Islet precursor cell (in vitro differentiated cells): ENCODE measurements at places on chromosomes 2 and 18.
A peak's percentile ranks its signal among the peaks of the same experiment; 100 is the strongest.

- no peak for DNase-seq
Observed at GRCh38 chr2:191428141-191428540, 182.9 kb downstream of the MYO1B start.

DNA sequence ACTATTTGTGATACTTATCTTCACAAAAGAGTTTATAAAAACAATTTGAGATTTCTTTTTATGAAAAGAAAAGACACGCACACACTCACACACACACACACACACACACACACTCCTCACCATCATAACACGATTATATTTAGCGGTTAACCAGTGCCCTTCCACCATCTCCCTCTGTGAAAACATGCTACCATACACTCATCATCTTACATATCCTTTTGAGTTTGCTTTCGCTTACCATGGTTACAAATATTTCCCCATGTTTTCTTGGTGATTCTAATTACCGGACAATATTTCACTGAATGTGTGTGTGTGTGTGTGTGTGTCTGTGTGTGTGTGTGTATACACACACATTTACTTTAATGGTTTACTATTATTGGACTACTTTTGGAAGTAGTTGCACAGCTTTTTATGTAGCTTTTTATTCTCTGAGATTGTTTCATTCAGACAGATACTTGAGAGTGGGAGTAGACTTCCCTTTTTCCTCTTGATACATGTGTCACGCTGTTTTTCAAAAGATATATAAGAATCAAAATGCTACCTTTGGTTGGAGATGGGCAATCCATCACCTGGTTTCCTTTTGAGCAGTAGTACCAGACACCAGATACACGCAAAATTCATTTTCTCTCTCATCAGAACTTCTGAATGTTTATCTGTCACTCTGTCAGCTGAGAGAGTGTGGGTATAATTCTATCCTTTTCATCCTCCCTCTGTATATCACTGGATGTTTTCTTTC, 138.1 kb downstream of the SETBP1 start:
- DNase-seq = no peak

GRCh38 chr2:24973812-24974211, 2.1 kb upstream of the DNAJC27 start:
- no peak for DNase-seq

- peak; percentile 73 for DNase-seq
Observed at GRCh38 chr2:219119422-219120043, 41.1 kb downstream of the NHEJ1 start.

DNA sequence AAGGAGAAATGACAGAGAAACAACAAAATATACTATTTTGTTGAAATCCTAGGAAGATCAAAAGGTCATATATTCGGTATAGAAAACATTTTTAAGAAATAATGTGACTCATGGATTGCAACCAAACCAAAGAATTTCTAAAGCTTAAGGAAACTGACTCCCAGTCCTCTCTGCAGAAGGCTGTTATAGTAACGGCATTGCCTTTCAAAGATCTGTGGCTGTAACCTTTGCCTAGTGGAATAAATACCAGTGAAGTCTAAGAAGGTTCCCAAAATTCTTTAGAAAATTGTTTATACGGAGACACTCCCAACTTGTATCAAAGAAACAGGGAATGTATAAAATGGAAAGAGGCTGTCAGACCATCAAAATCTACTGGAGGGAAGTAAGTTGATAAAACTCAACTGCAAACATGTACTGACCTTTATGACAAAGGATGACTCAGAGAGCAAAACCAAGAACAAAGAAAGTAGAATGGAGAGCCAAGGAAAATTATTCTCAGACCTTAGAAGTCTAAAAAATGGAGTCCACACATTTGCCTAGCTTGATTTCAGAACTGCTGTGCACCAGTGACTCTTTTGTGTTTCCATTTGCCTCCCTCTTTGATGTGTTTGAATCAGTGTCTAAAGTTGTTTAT, 48.6 kb upstream of the FSIP2 start:
- DNase-seq = no peak

DNA sequence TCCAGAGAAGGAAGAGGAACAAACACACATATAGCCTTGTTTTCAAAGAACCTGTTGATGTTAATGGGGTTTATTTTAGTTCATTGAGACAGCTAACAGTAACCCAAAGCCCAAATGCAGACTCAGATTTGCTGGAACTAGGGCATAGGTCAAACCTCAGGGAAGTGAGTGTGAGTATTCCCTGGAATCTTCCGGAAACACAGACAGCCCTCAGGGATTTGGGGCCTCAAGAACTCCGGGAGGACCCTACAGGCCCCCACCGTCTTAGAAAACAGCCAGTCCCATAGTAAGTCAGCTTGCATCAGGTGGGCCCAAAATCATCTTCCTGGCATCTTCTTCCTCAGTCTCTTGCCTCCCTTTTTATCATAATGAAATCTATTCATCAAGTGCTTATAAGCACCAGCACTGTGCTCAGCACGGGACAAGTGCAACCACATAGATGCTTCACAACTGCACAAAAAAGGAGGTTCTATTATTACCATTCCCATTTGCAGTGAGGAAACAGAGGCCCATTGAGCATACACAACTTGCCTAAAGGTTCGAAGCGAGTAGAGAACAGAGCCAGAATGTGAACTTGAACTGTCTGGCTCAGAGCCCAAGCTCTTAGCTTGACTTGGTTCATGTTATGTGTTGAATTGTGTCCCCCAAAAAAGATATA, 50.2 kb upstream of the BCL11A start:
- no peak for DNase-seq

DNA sequence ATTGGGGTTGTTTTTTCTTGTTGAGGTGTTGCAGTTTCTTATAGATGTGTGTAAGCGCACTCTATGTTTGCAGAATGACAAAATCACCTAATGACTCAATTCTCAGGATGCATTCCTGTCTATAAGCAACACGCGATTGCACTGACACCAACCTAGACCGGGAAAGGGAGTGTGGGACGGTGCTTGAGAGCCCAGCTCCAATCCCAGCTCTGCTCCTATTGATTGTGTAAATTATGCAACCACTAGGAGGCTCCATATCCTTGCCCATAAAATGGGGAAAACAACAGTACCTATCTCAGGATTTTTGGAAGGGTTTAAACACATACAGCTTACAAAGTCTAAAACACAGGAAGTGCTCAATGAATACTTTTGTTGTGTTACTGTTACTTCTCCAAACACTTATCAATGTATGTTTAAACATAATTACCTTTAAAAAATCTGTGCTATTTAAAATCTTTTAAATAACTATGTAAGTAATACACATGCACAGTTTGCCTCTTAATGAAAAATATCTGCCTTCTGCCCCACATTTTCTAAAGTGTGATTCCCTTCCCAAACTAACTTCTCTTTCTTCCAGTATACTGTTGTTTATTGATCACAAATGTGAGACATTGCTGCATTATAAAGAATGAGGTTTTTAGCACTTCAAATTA, 132.5 kb downstream of the SPHKAP start:
- DNase-seq = peak; percentile 66

DNA sequence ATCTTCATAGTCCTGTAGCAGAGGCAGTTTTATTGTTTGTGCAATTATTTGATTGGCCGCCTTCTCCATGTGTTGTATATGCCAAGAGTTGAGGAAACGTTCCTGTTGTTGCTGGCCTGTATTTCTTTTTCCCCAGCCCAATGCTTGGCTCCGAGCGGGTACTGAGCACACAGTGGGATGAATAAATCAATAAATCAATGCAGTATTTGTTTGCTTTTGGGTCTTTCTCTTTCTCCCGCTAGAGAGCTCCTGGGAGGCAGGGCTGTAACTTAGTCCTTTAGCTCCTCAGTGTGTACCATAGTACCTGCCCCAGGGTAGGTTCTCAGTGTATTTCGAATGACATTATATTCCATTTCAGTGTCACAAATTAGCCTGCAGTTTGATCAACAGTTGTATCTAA, 71.8 kb downstream of the ICOS start:
- DNase-seq = no peak

DNA sequence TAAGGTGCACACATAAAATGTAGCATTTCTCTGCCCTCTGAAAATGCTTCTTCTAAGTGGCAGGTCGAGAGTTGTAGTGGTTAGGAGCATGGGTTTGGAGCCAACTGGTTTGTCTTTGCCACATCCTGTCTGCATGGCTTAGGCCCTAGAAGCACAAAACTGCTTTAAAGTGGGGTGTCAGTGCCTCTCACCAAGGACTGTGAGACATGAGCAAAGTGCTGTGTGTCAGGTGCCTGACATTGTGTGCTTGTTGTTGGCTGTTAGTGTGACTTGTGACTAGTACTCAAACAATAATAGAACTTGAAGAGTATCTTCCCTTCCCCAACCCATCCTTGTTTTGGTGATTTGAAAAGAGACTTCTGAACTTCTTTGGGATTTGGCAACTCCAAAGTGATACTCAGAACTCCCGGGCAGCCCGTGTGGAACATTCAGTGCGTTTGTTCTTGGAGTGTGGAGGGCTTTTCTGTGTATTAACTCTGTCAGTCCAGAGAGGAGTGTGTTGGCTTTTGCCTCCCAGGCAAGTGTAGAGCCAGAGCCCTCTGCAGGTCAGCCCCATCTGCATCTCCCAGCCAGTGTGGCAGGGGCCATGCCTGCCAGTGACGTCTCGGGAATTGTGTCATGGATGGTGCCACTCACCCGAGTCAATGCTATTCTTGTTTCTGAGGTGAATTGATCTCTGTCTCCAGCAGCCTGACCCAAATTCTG, 5.0 kb downstream of the MGAT5 start:
- DNase-seq = no peak

DNA sequence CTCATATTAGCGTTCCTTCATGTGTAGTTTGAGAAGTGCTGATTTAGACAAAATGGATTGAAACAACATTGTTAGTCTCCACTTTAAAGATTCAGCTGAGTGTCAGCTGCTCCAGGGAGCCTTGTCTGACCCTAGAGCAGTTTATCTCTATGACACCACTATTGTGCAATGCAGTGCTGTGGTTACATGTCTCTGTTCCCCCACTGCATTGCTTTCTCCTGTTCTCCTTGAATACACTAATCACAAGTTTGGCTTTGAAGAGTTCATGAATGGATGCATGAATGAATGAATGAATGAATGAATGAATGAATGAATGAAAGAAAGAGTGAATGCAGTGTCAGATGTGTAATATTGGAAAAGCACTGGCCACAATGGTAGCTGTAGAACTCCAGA, 38.3 kb downstream of the GCG start:
- DNase-seq = no peak

DNA sequence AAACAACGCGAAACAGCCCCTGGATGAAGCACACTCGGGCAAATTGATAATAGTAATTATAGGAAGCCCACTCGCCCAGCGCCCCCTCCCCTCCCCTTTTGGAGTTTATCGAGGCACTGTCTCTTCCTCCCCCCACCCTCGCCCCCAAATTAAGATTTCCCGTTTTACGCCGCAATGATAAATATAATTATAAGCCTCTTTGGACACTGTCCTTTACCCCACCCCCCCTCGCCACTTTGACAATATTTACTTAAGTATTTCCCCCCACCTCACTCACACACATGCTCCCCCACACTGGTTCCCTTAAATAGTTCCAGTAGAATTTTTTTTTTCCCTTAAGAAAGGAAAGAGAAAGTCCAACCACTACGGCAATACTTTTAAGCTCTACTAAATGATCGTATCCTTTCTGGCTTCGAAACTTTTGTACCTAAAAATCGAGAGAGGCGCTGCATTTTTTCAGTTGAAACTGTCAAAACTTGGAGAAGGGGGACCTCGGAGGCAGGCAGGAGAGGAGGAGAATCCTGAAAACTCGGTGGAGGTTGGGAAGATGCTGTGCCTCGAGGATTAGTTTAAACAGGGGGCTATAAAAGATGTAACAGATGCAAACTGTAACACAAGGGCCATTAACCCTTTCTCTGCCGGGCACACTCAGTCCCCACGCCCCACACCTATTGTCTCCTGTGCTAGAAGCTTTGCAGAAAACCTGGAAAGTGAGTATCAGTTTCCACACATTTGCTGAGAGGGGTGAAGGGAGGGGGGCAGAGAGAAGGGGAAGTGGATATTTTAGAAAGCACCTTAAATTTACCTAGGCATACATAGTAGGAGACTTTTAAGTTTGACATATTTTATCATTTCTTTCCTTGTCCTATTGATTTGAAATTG, 1.8 kb downstream of the ZEB2 start:
- DNase-seq = no peak

- DNase-seq = peak; percentile 95
Observed at GRCh38 chr2:227759411-227760118, 13.9 kb downstream of the SCYGR8 start.

DNA sequence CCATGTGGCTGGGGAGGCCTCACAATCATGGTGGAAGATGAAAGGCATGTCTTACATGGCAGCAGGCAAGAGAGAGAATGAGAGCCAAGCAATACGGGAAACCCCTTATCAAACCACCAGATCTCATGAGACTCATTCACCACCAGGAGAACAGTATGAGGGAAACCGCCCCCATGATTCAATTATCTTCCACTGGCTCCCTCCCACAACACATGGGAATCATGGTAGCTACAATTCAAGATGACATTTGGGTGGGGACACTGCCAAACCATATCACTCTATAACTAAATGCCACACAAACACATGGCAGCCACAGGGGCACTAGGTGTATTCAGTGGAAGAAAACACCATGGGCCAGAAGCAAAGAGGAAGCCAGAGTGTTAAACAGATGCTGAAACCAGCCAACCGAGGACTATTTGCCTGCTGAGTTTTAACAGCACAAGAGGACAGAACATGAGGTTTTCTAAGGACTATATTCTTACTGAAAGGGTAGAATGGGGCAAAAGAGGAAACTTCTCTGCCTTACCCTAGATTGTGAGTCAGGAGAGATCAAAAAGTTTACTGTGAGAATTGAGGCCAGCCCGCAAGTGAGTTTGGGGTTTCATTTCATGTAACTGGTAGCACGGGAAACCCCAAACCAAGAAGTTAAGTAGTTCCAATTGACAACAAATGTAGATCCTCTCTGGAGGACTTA, 49.2 kb downstream of the SIGLEC15 start:
- no peak for DNase-seq

GRCh38 chr2:107466984-107467773, 359.5 kb upstream of the RGPD4 start:
- no peak for DNase-seq

DNA sequence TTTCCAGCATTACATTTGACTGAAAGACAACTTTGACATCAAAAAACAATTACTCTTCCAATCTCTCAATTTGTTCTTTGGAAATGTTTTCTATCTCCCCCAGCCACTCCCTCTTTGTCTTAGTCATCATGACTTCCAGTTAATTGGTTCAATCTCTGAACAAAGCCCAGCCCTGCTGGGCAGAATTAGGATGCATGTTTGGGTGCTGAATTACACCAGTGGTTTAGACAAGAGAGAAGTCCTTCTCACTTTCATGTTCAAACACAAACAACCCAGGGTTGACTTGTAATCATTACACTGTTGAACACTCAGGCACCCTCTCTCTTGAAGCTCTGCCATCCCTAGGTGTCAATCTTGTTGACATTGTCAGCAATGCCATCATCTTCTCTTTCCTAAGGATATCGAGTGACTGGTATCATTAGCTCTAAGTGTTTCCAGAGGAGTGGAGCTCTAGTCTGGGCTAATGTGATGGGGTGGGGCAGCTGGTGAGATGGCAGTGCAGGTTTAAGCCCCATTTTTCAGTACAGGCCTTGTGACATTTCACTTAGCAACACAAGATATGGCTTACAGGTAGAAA, 90.8 kb upstream of the MEIS1 start:
- no peak for DNase-seq
